Stimulated activated CD4-positive, alpha-beta T cell treated with anti-CD3 and anti-CD28 coated beads, TNF-alpha, amount 100 ng/mL, for 1 hour (primary cell): ENCODE measurements at places on chromosomes 12 and 14.

DNA sequence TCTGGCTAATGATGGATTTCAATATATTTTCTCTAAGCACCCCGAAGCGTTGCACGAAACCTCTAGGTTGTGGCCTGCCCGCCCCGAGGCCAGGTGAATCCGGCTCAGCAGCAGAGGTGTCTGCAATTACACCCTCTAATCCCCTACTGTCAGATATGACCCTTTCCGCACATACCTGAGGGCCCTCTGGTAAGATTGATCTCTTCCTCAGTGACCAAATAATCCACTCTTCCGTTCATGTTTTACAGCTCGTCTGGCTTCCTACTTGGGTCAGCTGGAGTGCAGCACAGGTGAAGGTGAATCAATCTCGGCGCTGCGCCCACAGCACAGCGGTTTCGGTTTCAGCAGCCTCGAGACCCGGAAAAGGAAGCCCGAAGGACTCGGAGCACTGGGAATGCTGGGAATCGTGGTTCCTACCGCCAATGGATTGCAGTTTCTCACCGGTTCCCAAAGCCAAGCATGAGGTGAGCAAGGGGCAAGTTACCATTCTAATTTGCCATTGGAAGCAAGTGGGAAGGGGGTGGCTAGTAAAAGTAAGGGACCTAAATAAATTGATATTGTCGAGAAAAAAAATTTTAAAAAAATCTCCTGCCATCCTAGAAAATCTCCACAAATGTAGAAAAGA is at the start of gene SYNJ2BP:
TSS of gene SYNJ2BP (minus strand) at position 366 of the 625 bp plus-strand sequence. CDS start at position 239, 127 bp downstream.
- peak; percentile 24 for DNase-seq

DNA sequence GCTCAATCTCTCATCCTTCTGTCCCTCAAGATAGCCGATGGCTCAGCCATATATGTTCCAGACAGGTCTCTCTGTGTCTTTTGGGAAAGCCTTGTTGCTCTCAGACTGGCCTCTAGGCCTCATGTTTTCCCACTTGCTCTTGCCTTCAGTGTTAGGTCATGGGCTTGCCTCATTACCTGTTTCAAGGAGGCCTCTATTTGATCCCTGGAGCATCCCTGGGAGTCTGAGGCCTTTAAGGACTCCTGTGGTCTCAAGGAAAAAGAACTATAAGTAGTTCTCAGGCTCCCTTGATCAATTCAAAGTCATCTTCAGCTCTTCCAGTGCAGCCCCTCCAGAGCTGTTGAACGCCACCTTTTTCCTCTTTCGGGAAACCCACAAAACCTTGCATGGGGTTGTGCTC is 47.9 kb downstream of the NTF3 start:
- DNase-seq, result no peak

GRCh38 chr14:82414853-82415539 is 881.3 kb upstream of the SEL1L start:
- no peak for DNase-seq

DNA sequence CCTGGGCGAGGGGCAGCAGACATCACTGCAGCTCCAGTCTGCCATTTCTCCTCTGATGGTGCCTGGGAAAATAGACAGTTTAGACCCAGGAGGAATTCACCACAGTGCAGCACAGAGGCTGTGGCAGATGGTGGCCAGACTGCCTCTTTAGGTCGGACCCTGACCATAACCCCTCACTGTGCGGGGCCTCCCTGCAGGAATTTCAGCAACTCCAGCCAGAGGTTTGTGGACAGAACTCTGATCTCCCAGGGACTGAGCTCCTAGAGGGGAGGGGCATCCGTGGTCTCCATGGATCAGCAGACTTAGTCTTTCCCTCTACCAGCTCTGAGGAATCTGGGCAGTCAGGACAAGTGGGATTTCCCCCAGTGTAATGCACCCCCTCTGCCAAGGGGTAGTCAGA is 106.5 kb downstream of the ZC3H14 start:
- DNase-seq, result no peak

- no peak for DNase-seq
These were observed 140.7 kb upstream of the CCDC198 start for GRCh38 chr14:57634335-57634734.

GRCh38 chr12:101305226-101305779 is 25.4 kb downstream of the UTP20 start:
- DNase-seq, result no peak

- no peak for DNase-seq
These were observed 56.1 kb upstream of the EIF5 start for GRCh38 chr14:103277931-103278330.

DNA sequence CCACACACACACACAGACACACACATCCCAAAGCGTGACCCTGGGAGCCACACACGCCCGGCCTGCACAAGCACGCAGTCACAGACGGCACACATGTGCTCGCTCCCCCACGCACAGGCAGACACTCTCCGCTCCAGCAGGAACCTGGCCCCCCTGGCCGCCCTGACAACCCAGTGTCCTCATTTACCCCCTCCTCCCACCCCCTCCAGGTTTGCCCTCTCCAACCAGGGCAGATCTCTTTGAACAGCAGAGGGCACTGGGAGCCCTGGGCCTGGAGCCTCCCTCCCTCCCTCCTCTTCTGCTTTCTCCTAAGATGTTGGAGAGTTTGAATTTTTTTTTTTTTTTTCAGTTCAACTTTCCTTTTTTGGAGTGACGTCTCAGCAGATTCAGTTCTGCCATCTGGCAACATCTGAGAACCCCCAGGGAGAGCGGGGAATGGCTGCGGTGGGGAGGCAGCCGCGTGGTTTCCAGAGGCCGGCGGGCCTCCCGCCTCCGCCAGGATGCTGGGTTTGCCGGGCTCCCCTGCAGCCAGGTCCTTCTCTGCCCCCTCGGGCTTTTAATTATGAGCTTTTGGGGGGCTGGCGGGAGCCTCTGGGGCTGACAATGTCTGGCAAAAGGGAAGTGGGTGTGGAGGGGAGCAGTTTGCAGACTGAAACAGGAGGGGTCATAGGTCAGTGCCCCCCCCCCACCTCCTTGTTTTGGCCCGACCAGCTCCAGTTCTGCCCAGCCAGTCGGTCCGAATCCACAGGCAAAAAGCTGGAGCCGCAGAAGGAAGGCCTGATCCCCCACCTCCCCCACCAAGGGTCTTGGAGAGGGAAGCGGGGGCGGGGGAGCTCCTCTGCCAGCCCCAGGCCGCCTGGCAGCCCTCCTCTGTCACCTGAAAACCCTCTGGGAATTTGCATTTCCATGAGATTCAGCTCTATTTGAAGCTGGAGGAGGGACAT is 1.3 kb upstream of the NCOR2 start:
- no peak for DNase-seq

DNA sequence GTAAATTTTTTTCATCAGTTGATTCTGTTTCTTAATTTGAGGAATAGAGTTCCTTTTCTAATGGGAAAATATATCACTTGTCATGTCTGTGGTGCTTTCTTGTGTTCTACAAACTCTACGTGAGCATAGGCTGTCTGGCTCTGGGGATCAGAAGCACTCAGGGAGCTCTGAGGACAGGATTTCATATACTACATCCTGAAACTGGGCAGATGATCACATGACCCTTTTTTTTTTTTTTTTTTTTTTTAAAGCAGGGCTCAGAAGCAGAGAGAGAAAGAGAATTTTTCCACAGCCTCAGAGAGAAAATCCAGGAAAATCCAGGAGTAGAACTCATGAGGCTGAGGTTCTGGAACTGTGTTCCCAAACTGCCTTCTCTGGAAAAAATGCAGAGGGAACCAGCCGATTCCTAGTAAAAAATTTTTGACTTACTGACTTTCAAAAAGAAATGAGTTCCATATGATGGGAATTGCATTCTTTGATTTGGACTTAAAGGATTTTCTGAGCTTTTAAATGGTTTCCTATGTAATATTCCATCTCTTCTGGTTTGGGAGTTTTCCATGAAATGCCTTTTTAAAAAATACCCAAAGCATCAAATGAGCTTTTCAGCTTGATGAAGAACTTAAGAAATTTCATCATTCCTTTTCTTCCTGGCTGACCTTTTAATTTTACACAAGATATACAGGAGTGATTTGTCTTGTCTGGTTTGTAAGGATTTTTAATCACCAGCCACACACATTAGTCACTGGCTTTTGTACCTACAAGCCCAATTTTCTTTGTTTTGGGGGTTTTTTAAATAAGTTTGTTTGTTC is 183.1 kb upstream of the HIF1A start:
- DNase-seq, result no peak

GRCh38 chr12:25054076-25054782 is 105.3 kb upstream of the BCAT1 start:
- DNase-seq, result no peak

GRCh38 chr12:22624870-22625761 is at the start of gene ETNK1:
TSS of gene ETNK1 (plus strand) at chr12:22625171. CDS start at chr12:22625431, 260 bp downstream.
- peak; percentile 49 for DNase-seq

DNA sequence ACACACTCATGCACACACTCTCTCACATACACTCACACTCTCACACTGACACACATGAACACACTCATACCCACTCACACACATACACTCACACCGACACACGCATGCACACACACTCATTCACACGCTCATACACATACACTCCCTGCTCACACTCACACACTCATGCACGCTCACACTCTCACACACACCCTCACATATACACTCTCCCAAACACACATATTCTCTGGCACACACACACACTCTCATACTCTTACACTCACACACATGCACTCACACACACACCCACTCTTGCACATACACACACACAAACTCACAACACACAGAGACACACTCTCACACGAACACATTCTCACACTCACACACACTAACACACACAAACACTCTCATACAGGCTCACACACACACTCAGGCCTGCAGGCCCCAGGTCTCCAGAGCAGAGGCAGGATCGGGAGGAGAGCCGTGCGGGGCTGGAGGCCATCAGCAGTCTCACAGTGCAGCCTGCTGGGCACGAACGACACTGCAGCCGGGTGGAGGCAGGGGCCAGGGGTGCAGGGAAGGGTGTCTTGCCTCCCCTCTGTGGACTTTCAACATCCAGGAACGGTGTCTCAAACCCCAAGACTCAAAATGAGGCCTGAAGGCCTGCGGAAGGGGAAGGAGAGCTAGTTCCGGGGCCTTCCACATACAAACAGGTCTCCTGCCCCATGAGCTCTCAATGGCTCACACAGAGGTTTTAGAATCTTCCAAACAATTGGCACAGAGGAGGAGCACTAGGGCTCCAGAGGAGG is 148.7 kb downstream of the ANO2 start:
- DNase-seq, result no peak

DNA sequence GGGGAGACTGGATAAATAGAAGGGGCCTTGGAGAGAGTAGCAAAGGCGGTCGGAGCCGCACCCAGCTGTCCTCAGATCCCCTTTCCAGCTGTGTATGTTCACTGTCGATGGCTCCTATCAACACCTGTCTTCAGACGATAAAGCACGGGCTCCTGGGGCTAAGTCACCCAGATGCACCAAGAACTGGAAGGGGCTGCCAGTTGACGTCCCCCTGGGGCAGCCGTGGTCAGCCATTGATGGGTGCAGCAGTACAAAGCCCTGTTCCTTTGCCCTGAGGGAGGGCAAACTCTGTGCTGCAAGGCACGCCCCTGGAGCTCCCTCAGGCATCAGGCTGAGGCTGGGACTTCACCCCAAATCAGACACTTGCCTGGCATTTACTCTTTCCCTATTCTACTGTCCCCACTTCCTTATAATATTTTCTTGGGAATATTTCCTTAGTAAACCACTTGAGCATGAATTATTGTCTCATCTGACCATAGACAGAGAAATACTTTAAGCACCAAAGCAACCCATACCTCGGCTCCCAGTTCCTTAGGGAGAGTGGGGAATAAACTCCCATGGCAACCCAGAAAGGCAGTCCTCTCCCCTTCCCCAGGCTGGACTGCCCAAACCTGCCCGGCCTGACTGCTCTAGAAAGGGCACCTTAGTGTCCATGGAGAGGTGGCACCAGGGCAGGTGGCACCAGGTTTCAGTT is 59.6 kb upstream of the SCN8A start:
- no peak for DNase-seq
